ENCODE measurements at places on chromosomes 16 and 17.

DNA sequence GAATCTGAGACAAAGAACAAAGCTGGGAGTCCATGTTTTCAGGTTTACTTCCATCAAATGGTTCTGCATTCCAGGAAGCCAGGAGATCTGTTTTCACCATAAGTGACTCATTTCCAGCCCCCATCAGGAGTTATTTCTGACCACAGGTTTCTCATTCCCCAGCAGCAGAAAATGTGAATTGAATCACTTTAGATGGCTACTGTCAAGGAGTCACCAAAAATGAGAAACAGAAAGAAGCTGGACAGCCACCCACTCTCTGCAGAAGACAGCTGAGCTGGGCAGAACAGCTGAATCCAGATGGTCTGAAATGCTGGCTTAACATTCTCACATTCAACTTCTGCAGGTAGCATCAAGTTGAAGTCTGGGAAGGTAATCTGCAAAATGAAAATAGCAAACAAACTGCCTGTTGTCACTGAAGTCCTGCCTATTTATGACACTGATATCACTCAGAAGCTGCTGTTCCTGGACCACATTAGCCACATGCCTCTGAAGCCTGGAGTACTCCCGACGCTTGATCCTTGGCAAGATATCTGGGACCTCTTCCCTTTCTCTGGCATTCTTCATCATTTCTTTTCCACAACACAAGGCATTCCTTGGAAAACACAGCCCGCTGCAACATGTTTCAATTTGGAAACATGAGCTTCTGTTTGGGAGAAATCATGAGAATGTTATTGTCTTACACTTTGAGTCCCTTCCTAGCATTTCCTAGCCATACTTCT, 15.3 kb downstream of the CCL11 start:
- DNase-seq, result no peak

- DNase-seq, result no peak
Measured at GRCh38 chr17:28518132-28518531, 12.0 kb downstream of the FOXN1 start.

DNA sequence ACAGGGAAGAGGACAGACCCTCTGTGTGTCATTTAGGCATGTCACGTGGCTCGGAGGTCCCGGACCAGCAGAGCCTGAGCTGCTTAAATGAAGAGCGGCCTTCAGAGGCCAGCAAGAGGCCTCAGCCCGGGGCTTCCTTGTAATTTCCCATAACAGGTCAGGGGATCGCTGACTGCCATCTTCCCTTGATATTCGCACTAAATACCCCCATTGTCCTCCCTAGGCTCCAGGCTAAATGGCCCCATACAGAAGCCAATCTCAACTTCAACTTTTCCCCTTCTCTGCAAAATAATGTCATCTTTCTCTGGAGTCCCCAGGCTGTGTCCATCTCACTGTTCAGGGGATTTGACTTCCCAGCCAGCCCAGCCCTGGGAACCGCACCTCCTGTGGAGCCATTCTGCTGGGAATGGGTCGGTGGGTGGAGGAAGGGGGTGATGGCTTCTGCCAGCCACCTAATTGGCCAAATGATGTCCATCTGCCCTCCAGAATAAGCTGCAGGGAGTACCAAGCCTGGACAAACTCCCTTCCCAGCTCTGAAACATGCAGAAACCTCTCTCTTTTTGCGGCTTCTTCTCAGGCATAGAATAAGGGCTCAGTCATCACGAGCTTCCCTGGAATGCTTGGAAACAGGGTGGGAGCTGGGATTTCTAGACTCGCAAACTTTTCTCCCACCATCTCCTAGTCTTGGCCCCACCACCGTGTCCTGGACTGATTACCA, 129.9 kb downstream of the SDK2 start:
- DNase-seq, result no peak

DNA sequence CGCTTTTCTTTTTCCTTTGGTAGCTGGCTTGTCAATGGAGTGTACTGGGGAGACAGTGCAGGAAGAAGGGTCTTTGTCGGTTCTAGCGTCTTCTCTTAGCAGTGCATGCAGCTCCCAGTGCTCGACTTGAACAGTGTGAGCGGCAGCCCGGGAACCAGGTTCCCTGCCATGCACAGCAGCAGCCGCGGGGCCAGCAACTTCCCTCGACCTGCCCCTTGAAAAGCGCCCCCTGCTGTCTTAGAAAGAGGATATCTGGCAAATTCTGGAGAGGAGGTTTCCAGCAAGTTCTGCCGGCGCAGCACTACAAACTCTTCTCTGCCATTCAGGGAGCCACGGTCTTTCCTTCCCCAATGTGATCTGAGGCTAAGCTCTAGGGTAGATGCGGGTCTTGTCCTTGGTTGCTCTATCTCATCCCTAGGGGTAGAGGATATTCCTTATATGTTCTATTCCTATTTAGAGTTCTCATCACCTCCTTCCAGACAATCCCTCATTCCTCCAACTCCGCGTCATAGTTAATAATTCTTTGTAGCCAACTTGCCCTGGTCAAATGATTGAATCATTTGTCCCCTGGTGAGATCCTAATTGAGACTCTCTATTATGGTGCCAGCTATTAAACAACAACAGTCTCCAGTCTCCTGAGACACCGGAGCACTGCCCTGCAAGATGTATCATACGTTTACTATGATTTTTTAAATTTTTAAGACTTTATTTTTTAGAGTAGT, 451.3 kb downstream of the PMP22 start:
- DNase-seq, result peak; percentile 1

DNA sequence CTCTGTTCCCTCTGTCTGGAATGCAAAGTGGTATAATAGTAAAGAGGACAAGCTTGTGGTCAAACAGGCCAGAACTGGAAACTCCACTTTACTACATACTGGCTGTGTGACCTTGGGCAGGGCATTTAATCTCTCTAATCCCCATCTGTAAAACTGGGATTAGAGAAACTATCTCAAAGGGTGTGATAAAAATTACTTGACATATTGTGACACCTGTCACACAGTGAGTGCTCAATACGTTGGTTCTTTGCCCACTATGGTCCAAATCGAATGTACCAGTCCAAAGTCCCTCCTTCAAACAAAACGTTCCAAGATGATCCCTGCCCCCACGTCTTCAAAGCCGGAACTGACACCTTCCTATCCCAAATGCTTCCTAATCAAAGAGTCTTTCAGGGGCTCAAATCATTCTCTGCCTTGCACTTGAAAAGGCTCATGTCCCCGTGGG, 734 bp downstream of the PGAP3 start:
- DNase-seq, result no peak

DNA sequence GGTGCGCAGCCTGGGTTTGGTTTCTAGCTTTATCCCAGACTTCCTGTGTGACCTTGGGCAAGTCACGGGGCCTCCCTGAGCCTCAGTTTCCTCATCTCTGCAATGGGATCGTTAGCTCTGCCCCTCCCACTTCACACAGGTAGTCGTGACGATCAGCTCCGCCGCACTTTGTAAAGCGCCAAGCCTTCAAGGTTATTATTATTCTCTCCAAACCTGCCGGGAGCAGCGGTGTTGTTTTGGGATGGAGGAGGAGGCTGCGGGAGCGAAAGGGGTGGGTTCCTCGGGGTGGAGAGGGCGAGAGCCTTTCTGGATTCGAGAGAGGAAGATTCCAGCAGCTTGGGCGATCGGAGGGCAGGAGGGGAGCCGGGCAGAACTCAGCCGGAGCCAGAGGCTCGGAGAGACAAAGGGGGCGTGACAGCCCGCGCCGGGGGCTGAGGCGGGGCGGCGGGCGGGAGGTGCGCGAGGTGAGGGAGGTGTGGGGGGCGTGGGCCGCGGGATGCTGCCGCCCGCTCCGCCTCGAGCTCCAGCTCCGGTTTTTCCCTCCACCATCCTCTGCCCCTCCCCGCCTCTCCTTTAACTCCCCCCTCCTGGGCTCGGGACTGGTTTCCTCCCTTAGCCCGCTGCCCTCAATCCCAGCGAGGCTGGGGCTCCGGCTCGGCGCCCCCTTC, at the start of gene EFNB3:
Gene EFNB3 (plus strand): TSS at position 602 of the 668 bp plus-strand sequence. CDS start 397 bp downstream, outside the sequence.
- DNase-seq, result peak; percentile 83

GRCh38 chr16:77330332-77331042, 104.3 kb downstream of the ADAMTS18 start:
- no peak for DNase-seq

GRCh38 chr16:75010427-75010826, 11.6 kb downstream of the ZNRF1 start:
- no peak for DNase-seq

DNA sequence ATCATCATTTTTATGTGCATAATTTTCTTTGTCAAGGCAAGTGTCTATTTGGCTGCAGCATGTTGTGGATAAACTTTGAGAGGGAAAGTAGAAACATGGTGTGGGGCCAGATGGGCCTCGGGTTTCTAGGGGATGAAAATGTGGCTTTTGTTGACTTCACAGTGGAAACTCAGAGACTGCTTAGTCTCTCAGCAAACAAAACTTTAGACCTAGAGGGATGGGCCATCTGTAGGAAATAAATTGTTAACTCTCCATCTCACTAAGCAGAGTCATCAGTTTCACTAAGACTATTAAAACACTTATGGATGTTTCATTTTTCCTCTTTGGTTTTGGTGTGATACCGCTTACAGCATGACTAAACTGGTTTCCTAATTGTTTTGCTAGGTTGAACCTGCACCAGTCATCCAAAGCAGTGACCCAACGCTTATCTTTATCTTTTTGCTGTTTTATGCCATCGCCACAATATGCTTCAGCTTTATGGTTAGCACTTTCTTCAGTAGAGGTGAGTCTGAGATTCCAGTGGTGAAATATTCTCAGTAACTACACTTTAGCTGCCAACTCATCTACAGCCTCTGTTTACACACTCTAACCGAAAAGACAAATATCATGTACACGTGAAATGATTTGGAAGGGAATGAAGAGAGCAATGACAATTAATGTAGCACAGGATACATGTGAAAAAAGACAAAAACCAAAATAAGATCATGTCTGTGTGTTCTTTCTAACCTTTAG, 60.6 kb upstream of the CRYM start:
- DNase-seq, result no peak

- no peak for DNase-seq
Measured at GRCh38 chr16:47970291-47970931, 185.4 kb downstream of the ABCC12 start.

DNA sequence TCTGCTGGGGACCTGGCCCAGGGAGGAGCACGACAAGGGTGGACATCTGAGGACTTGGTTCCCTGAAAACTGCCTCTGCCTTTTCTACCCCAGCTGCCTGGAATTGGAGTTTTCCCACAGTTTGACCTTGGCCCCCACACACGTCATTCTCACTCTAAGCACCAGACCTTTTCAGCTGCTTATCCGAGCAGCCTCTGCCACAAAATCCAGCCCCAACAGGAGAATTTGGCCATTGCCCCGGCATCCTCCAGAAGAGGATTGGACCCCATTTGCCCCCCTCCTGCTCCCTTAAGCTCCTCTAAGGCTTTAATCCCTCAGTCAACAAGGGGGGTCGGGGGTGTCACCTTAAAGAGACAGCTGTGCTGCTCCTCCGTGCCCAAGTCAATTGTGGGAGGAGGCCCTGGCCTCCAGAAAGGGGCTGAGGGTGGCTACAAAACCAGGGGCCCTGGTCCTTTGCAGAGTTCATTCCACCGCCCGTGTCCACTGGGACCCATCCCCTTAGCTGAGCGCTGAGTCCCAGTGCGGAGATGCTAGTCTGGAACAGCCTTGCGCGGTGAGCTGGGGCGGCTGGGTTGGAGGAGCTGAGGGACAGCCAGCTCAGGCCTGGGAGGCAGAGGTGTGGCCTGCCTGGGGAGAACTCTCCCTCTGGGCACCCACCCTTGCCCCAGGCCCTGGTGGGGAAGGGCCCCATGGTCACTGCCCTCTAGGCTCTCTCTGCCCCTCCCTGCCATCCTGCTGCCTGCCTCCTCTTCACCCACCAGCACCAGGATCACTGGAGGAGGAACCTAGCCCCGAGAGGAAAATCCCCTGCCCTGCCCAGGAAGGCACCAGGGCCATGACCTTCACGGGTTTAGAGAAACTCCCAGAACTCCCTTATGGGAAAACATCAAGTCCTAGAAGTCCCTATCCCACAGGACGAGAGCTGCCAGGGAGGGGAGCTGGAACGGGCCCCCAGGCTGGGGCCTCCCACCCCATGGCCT, 18.8 kb downstream of the TTYH2 start:
- DNase-seq, result no peak

DNA sequence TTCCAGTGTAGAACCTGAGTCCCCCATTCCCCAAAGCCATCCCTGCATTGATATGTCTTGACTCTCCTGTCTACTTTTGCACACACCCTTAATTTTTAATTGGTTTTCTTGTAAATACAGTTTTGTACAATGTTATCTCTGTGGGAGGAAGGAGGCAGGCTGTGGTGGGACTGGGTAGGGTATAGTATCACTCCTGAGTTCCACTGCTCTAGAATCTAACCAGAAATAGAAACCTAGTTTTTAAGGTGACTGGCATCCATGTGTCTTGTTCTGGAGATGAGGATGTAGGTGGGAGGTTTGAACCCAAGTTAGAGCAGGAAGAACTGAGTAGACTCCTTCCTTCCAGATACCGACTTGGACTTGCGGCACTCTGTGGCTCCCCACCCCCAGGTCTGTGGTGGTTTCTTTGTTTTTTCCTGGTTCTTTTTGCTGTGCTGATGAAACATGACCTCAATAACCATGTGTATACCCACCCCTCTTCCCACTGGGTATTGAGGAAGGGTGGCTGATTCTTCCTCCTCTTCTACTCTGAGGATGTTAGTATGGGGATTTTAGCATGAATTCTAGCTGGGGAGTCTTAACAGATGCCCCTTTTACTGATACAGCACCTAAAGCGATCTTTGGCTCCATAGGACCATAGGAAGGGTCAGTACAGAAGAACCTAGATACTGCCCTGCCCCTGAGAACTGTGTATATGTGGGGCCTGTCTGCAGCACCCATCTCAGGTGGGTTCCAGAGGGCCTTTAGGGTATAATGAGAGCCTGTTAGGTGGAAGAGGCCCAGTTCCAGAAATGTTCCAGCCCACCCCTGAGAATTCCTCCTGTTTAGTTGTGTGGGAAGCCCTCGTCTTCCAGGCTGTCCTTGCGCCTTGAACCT, 48.7 kb downstream of the SF3B3 start:
- DNase-seq, result no peak

DNA sequence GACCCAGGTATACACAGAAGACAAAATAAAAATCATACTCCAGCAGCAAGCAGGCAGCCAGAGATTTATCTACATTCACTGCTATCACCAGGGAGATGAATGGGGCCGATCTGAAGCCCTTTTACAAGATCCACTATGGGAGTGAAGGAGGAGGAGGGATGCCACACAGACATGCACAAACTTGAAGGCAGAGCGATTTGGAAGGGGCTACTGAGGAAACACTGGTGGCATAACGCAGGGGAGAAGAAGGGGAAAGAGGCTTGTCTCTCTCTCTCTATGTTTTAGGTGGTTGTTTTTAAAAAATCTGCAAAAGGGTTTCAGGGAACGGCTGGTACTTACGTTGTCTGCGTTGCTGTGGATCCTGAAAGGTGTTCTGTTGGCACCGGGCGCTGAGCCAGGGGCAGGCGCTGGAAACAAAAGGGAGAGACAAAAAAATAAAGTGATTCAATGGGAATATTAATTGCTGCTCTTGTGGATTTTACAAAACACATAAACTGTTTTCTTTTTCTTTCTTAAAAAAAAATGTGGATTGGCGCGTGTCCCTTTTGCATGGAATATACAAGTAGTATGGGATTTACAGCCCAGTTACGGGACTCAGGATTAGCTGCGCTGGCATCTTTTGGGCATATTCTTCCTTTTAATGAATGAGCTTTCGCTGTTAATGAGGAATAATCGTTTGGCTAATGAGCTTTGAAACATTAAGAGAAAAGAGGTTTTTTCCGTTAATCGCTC, 255.3 kb upstream of the PMFBP1 start:
- DNase-seq, result peak; percentile 77

GRCh38 chr17:49435671-49436029, 21.0 kb upstream of the PHB1 start:
- no peak for DNase-seq
